ENCODE measurements at places on chromosomes 6 and 20.

- no peak for ATAC-seq
Observed at GRCh38 chr6:157974967-157975366, 6.7 kb upstream of the SYNJ2 start.

GRCh38 chr20:24580855-24581254, 111.4 kb downstream of the SYNDIG1 start:
- ATAC-seq, result no peak

DNA sequence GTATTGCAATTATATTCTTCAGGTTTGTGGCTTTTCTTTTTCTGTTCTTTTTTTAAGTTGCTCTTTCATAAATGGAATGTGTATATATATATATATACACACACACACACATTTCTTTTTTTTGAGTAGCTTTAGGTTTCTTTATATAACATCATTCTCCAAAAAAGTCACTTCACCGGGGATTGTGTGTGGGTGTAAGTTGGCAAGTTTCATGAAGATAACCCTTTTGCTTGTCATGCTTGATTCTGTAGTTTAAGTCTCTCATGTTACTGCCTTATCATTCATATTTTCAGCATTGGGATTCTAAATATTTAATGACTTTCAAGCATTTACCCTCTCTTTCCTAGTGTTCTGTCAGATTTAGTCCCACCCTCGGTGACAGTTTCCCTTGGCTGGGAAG, 181.0 kb downstream of the FARS2 start:
- no peak for ATAC-seq

GRCh38 chr20:31566658-31567379, 38.3 kb upstream of the ID1 start:
- peak; percentile 83 for ATAC-seq

DNA sequence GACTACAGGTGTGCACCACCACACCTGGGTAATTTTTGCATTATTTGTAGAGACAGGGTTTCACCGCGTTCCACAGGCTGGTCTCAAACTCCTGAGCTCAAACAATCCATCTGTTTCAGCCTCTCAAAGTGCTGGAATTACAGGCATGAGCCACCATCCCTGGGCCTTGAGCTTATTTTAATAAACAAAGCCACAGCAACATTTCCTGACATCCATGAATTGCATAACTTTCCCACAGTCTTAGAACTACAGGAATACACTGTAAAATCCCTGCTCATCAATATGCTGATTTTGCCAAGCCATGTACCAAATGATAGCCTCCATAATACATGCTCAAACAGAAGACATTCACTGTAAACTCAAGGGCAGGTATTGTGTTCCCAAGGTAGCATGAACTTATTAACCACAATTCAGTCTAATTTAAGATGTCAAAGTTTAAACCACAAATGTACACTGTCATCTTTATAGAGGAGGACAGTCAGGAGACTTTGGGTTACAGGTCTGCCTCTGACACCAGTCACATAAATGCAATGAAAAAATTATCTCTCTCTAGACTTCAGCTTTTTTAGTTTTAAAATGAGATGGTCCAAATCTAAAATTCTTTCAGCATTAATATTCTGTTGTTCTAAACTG, 40.0 kb downstream of the NUDT3 start:
- ATAC-seq, result no peak

DNA sequence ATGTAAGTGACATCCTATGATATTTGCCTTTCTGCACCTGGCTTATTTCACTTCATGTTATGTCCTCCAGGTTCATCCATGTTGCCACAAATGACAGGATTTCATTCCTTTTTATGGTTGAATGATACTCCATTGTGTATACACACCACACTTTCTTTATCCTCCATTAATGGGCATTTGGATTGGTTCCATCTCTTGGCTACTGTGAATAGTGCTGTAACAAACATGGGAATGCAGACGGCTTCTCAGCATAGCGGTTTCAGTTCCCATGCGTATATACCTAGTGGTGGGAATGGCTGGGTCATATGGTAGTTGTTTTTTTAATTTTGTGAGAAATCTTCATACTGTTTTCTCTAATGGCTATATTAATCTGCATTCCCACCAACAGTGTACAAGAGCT, 14.8 kb downstream of the MTHFD1L start:
- ATAC-seq, result no peak

All from activated T-helper 17 cell treated with anti-CD3 and anti-CD28 coated beads, Interleukin-2, amount 50 U/mL, for 72 hours (primary cell).